ENCODE measurements at places on chromosomes 12 and 14.

DNA sequence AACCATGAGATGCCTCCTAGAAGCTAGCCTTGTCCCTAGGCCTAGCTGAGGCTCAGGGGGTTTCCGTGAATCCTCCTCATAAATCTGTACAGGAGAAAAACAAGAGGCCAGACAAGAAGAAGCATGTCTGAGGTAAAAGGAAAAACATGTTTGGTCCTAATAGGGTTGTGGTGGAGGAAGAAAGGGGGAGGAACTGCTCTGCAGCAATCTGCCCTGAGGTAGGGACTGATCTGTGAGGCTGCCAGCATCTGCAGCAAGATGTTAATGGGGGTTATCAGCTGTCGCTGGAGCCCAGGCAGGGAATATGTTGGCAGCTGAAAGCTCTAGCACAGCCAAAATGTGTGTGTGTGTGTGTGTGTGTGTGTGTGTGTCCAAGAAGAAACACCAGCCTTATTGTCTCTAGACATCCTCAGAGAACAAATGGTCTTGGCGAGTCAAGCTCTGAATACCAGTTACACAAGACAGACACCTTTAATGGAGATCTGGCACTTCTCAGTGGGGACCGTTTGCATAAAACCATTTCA lies 218.5 kb downstream of the NUAK1 start:
- no peak overlapping the region for H3K27ac ChIP-seq
- no peaks in the 10 kb centered on the region for H3K4me1 ChIP-seq
- no peaks in the 10 kb centered on the region for H3K27me3 ChIP-seq
- H3K4me3 ChIP-seq, result no peak overlapping the region
- no peaks in the 10 kb centered on the region for H3K36me3 ChIP-seq

DNA sequence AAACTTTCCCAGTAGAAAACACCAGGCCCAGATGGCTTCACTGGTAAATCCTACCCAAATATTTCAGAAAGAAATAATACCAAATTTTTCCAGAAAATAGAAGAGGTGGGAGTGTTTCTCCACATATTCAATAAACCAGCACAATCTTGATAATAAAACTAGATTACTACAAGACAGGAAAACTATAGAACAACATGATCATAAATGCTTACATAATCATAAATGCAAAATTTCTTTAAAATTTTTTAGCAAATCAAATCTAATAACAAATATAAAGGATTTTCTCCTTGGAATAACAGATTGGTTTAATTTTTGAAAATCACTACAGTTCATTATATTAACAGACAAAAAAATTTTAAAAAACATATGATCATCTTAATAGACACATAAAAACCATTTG lies 294.5 kb downstream of the BCL11B start:
- no peak overlapping the region for H3K4me3 ChIP-seq
- no peaks in the 10 kb centered on the region for H3K27me3 ChIP-seq
- peaks cover 8% of the 10 kb centered on the region for H3K4me1 ChIP-seq

- peaks cover 5% of the 10 kb centered on the region for H3K27me3 ChIP-seq
- no peaks in the 10 kb centered on the region for H3K36me3 ChIP-seq
- no peak overlapping the region for H3K4me3 ChIP-seq
- no peak overlapping the region for H3K27ac ChIP-seq
These were observed 1.8 kb upstream of the MED6 start for GRCh38 chr14:70602254-70602653.

- DNase-seq, result peak; percentile 4
- no peaks in the 10 kb centered on the region for H3K36me3 ChIP-seq
- peaks cover 28% of the 10 kb centered on the region for H3K27me3 ChIP-seq
- H3K27ac ChIP-seq, result no peak overlapping the region
- H3K4me1 ChIP-seq, result peaks cover 19% of the 10 kb centered on the region
- H3K4me3 ChIP-seq, result no peak overlapping the region
These were observed 1.2 kb downstream of the NTN4 start for GRCh38 chr12:95789126-95790032.

DNA sequence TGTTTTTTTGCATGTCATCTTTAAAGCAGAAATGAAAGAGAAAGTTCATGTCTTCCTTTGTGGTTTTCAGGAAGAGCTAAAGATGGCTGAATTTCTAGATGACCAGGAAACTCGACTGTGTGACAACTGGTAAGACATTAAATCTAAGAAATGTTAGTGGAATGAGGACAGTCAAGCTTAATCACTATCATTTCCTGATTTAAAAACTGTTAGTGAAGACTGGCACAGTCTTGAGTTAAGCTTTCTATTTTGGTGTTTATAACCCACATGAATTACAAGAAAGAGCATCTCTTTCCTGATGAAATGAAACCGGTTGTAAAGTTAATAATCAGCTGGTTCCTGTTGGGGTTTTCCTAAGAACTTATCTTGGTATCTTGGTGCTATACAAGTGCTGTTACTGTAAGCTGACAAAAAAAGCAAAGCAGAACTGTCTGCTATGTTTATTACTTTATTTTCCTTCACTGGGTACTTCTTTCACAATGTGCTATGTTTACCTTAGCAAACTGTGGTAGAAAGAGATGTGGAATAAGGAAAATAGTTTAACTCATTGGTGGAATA lies 5.2 kb downstream of the TRAFD1 start:
- DNase-seq, result no peak
- peak overlapping the region; percentile 61 for H3K27ac ChIP-seq
- H3K36me3 ChIP-seq, result peaks cover 18% of the 10 kb centered on the region
- peak overlapping the region; percentile 3 for H3K4me3 ChIP-seq
- no peaks in the 10 kb centered on the region for H3K27me3 ChIP-seq

- H3K4me3 ChIP-seq, result no peak overlapping the region
- peaks cover 32% of the 10 kb centered on the region for H3K36me3 ChIP-seq
- peaks cover 60% of the 10 kb centered on the region for H3K4me1 ChIP-seq
These were observed 3.5 kb downstream of the DAZAP2 start for GRCh38 chr12:51242120-51242519.

DNA sequence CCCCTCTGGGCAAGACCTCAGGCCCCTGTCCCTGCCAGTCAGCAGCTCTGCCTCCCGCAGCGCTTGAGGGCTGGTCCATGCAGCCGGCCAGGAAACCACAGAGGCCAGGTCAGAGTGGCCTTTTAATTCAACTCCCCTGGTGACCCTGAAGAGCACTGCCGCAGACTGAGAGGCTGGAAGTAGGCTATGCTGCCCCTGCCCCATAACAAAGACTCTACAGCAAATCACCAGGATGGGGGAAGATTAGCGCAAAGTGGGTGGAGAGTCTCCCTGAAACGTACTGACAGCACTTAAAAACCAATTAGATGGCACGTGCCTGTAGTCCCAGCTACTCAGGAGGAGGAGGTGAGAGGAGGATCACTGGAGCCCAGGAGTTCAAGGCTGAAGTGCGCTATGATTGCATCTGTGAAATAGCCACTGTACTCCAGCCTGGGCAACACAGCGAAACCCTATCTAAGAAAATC lies 70.5 kb downstream of the ITPK1 start:
- H3K4me1 ChIP-seq, result peaks cover 5% of the 10 kb centered on the region
- H3K27ac ChIP-seq, result no peak overlapping the region
- no peaks in the 10 kb centered on the region for H3K27me3 ChIP-seq
- no peaks in the 10 kb centered on the region for H3K36me3 ChIP-seq
- no peak for DNase-seq
- no peak overlapping the region for H3K4me3 ChIP-seq

DNA sequence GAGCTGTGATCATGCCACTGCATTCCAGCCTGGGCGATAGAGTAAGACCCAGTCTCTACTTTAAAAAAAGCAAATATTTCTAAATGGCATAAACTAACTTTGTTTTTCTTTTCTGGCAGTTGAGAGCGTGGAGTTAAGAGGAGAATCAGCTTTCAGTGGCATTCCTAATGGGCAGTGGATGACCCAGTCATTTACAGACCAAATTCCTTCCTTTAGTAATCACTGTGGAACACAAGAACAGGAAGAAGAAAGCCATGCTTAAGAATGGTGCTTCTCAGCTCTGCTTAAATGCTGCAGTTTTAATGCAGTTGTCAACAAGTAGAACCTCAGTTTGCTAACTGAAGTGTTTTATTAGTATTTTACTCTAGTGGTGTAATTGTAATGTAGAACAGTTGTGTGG lies 21.2 kb downstream of the TDG start:
- no peaks in the 10 kb centered on the region for H3K27me3 ChIP-seq
- DNase-seq, result no peak
- H3K36me3 ChIP-seq, result peaks cover 44% of the 10 kb centered on the region
- no peaks in the 10 kb centered on the region for H3K4me1 ChIP-seq
- no peak overlapping the region for H3K27ac ChIP-seq

GRCh38 chr12:102959391-102959790 lies 1.9 kb downstream of the ASCL1 start:
- no peaks in the 10 kb centered on the region for H3K36me3 ChIP-seq
- H3K4me3 ChIP-seq, result no peak overlapping the region
- no peak for DNase-seq
- no peak overlapping the region for H3K27ac ChIP-seq
- peaks cover 5% of the 10 kb centered on the region for H3K4me1 ChIP-seq
- H3K27me3 ChIP-seq, result peaks cover 29% of the 10 kb centered on the region

GRCh38 chr14:92702441-92702918 lies 45.9 kb downstream of the LGMN start:
- H3K4me3 ChIP-seq, result no peak overlapping the region
- no peaks in the 10 kb centered on the region for H3K36me3 ChIP-seq
- no peaks in the 10 kb centered on the region for H3K27me3 ChIP-seq

GRCh38 chr12:107992870-107993451 lies 136.1 kb upstream of the WSCD2 start:
- no peak for DNase-seq
- H3K4me1 ChIP-seq, result no peaks in the 10 kb centered on the region
- H3K36me3 ChIP-seq, result no peaks in the 10 kb centered on the region

All from CD4-positive, alpha-beta memory T cell (primary cell).